ENCODE measurements at places on chromosomes 11 and 22. TPM values are rescaled to one million over a fixed set of nuclear protein-coding genes. Genes with fewer than 3 reads are reported as not detected.

Gene CELSR1
- polyA plus RNA-seq = 1.2 TPM

Gene BAIAP2L2
- 1.2 TPM for polyA plus RNA-seq

Gene P2RX6
- polyA plus RNA-seq = 0.17 TPM

Gene GLB1L2
- polyA plus RNA-seq = 5.2 TPM

Gene SYNGR1
- 7.9 TPM for polyA plus RNA-seq

Gene DYNC2H1
- 12.7 TPM for polyA plus RNA-seq

Gene OR8G5
- polyA plus RNA-seq = not detected

Gene TSSK2
- 0.07 TPM for polyA plus RNA-seq
